ENCODE measurements at places on chromosomes 4 and X. TPM values are rescaled to one million over a fixed set of nuclear protein-coding genes. Genes with fewer than 3 reads are reported as not detected.

GRCh38 chrX:18360867-18361266 lies 6.4 kb upstream of the SCML2 start:
- no peak for DNase-seq

SLC4A4 gene
- 11.7 TPM for total RNA-seq

INTS6L gene
- total RNA-seq = 32.3 TPM

TEX13D gene
- total RNA-seq = not detected

XK gene
- 4.2 TPM for total RNA-seq

STARD8 gene
- total RNA-seq = 6.5 TPM

DNA sequence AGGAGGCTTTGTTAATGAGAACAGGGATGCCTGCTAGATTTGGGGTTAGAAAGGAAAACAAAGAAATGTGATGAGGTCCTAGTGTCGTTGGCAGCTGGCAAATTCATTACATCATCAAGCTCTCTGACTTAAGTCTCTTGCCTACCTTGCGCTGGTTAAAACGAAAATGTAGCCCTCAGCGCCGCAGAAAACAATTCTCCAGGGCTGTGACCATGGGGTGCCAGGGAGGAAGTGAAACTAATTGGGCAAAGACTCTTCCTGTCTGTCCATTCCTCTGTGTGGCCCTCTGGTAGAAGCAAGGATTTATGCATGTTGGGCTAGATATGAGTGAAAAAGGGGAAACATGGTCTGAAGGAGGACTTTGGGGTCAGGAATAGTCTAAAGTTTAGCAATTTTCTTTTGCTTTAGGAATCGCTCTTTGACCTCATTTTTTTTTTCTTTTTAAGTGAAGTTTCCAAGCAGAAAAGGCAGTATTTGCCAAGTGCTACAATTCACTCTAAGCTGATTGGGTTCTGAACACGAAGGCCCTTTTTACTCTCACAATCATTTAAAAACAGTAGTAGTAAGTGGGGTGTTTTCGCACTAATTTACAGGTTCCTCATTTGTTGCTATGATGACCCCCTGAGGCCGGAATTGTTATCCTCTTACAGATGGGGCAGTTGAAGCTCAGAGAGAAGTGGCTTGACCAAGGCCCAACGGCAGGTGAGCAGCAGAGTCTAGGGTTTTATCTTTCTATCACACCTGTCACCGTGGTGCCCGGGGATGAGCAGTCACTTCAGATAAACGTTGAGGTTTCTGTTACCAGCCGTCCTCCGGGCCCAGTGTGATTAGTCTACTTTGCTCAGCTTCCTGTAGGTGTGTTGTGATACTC lies 27.3 kb upstream of the CHRNA9 start:
- no peak for DNase-seq

SPATA18 gene
- total RNA-seq = 4.0 TPM

DNA sequence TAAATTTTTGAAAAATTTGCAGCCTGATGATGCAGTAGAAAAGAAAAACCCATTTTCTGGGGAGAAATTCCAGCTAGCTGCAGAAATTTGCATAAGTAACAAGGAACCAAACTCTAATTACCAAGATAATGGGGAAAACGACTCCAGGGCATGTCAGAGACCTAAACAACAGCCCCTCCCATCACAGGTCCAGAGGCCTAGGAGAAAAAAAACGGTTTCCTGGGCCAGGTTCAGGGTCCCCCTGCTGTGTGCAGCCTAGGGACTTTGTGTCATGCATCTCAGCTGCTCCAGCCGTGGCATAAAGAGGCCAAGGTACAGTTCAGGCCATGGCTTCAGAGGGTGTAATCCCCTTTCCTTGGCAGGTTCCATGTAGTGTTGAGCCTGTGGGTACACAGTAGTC lies 733.7 kb upstream of the CT83 start:
- DNase-seq = no peak

GEMIN8 gene
- total RNA-seq = 15.0 TPM

ADH1A gene
- not detected for total RNA-seq

DNA sequence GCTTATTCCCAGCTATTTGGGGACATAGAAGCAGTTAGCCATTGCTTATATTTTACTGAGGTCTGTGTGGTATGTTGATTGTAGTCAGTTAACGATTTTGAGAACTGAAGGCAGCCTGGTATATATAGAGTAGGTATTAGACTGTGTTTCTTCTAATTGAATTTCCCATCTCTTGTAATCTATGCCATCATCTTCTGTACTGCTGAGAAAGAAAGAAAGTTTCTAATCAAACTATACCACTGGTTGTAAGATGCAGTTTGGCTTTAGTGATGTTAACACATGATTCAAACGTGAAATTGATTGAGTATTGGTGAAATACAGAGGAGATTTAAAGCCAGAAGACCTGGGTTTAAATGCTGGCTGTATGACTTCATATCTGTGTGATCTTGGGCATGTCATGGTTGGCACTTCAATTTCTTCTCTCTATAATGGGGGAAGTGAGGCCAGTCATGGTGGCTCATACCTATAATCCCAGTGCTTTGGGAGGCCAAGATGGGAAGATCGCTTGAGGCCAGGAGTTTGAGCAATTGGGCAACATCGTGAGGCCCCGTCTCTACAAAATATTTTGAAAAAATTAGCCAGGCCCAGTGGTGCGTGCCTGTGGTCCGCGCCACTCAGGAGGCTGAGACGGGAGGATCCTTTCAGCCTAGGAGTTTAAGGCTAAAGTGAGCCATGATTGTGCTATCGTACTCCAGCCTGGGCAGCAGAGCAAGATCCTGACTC lies 11.6 kb downstream of the HTT start:
- no peak for DNase-seq

DNA sequence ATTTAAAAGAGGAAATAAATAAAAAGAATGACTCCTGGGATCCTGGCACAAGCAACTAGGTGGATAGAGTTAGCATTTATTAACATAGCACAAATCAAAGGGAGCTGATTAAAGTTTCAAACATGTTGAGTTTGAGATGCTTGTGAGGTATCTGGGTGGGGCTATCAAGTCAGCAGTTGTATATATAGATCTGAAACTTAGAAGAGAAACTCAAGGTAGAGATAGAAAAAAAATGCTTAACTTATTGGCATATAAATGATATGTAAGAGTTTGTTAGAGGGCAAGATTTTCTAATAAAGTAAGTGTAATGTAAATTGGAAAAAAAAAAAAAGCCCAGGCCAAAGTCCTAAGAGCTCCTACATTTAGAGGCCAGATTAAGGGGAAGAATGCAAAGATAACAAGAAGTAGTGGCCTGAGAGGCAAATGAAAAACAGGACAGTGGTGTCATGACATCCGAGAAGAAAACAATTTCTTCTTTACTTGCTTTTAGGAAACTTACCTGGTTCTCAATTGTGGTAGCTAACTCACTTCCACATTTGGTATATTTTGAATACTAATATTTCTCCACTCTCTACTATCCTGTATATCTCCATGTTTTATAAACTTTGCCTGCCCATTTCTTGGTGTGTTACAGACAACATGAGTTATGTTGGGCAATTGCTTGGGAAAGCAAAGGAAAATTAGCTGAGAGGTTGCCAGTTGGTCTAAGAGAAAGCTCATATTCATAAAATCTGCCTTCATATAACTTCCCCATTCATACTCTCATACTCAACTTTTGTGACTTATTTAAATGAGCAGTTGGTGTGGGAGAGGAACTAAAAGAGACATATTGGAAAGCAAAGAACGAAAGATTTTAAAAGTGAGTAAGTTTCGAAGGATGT lies 169.2 kb downstream of the PARM1 start:
- DNase-seq = no peak

RHOH gene
- total RNA-seq = 1.6 TPM

FREM3 gene
- total RNA-seq = 1.5 TPM

DNA sequence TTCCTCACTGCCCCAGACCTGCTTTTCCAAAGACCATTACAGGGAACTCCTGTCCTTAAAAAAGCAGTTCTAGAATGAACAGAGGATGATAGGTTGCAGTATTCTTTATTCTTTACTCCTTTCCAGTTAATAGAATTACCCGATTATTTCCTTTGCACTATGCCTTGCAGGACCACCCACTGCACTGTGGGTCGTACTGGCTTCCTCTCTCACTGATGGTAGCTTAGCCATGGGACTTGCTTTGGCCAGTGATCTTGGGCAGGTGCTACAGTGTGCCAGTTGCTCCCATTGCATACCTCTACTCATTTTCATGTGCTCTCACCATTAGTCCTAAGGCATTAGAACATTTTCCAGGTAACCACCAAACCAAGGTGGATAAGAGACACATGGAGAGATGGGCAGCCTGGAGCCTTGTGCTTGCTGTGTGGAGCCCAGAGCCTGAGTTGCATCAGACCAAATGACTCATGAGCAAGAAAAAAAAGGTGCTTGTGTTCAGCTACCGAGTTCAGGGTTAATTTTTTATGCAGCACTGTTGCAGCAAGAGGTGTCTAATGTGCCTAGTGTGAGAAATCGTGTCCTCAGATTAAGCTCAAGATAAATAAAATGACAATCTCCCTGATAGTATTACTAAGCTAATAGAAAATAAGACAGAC lies 7.6 kb upstream of the UNC5C start:
- DNase-seq = no peak

GRCh38 chrX:134444681-134445080 lies 15.3 kb upstream of the HPRT1 start:
- DNase-seq = no peak

TSPAN7 gene
- total RNA-seq = 14.1 TPM

- DNase-seq = no peak
These were observed 200.4 kb downstream of the PTTG2 start for GRCh38 chr4:38160487-38161207.

GRCh38 chr4:56303921-56304320 lies 83.4 kb downstream of the AASDH start:
- no peak for DNase-seq

GRCh38 chr4:30860978-30861377 lies 140.8 kb downstream of the PCDH7 start:
- no peak for DNase-seq

PNPLA4 gene
- total RNA-seq = 21.6 TPM

GRCh38 chr4:141009931-141010330 lies 123.3 kb downstream of the RNF150 start:
- DNase-seq = no peak

- no peak for DNase-seq
These were observed 86.3 kb upstream of the RAPGEF2 start for GRCh38 chr4:159016593-159017024.

DNA sequence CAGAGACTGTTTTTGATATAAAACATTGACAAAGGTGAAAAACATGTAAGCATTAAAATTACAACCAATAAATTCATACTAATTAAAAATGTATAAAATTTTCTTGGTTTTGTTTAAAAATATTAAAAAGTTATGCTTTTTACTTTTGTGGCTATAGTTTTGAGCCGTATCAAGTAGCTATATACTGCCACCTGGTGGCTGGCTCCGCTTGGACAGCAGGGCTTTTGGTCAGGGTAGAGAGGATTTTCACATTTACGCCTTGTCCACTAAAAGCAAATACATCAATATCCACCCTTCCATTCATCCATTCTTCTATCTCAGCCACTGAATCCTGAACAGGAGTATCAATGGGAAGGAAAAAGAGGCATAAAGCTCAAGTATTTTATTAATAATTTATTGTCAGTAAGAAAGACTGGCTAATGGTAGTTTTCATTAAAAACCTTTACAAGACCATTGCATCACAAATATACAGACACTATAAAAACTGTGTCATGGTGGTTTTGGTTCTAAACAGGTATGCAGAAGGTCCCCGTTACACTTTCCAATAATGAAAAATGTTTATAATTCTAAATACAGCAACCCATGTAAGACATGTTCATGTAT lies 32.1 kb upstream of the MTNR1A start:
- no peak for DNase-seq

KCNIP4 gene
- 23.5 TPM for total RNA-seq

CD40LG gene
- total RNA-seq = not detected

- DNase-seq = no peak
These were observed 57.5 kb downstream of the OPHN1 start for GRCh38 chrX:68375803-68376202.

DNA sequence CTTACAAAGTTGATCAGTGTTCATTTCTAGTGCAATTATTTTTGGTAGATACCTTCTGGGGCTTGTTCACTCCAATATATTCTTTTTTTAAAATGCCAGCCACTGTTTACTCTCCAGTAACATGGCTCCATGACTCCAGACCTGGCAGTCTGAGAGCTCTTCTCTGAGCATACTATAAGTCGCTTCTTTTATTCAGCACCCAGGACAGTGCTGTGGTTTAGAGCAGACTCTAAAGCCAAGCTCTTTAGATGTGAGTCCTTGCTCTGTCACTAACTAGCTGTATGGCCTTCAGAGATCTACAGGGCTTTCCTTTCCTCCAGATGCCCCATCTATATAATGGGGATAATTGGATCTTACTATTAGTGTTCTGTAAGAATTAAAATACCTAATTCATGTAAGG lies 200.2 kb upstream of the FAM241A start:
- no peak for DNase-seq

DNA sequence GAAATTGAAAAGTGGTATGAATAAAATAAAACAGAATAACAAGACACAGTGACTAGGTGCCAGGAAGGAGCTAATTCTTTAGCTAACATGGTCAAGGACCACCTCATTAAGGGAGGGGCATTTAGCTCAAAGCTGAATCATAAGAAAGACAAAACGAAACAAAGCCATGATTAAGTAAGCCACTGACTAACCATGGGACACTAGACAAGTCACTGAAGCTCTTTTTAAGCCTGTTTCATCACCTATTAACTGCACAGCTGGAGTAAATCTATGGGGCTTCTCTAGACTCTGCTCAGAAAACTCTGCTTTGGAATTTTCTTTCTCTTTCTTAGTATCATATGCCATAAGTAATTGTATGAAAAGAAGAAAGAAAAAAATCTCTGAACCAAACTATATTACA lies 49.8 kb upstream of the C1QTNF7 start:
- no peak for DNase-seq

- no peak for DNase-seq
These were observed at the start of gene EDNRA for GRCh38 chr4:147480891-147481576. Gene EDNRA, plus strand, starts transcription at chr4:147481097. Its CDS starts 4,585 bp downstream, at chr4:147485682.

ATP6AP1 gene
- total RNA-seq = 25.5 TPM

DNA sequence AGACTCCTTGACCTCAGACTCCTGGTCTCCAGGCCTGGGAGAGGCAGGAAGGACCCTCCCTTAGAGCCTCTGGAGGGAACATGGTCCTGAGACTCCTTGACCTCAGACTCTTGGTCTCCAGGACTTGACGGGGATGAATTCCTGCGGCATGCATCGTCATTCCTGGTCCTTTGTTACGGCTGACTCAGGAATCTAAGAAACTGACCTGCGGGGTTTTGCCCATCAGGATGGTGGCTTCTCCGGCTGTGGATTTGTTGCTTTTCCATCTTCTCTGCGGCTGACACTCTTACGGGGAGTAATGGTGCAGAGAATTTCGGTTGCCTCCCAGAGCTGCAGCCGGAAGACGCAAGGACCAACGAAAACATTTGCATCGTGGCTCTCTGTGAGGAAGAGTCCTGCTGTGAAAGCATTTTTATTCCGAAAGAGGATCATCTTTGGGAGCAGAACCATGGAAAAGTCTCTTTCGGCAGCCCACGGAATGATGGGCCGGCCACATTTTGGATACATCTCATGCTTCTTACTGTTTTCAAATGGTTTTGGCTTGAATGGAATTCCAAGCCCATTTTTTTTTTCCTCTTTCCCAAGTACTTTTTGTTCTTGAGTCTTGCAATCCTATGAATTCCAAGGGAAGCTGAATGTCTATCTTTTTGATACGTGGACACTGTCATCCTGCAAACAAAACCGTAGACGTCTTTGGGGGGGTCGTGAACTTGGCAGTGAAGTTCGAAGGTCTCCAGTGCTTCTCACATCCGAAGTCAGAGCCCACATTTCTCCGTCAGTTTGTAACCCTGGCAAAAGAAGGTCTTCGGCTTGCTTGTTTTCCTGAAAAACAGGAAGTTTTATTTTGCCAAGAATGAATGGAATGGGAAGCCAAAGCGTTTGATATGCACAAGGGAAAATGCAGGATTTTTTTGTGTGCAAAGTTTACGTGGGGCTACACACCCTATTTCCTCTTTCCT lies 36.5 kb downstream of the SHOX start:
- DNase-seq = no peak

GRCh38 chrX:81925812-81926211 lies 723.9 kb downstream of the SH3BGRL start:
- no peak for DNase-seq
